Activated CD8-positive, alpha-beta memory T cell treated with anti-CD3 and anti-CD28 coated beads for 48 hours (primary cell): ENCODE measurements at places on chromosomes 2 and 18.

DNA sequence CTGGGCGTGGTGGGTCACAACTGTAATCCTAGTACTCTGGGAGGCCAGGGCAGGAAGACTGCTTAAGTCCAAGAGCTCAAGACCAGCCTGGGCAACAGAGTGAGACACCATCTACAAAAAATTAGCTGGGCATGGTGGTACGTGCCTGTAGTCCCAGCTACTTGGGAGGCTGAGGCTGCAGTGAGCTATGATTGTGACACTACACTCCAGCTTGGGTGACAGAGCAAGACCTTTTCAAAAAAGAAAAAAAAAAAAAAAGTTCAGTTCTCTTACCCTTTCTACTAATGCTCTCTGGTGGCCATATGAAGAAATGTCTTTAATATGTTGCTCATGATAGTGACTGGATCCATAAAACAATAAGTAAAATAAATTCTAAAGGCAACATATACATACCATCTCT, 14.9 kb downstream of the TYW5 start:
- no peak for DNase-seq

GRCh38 chr2:215379948-215380347, 55.9 kb downstream of the FN1 start:
- no peak for DNase-seq

DNA sequence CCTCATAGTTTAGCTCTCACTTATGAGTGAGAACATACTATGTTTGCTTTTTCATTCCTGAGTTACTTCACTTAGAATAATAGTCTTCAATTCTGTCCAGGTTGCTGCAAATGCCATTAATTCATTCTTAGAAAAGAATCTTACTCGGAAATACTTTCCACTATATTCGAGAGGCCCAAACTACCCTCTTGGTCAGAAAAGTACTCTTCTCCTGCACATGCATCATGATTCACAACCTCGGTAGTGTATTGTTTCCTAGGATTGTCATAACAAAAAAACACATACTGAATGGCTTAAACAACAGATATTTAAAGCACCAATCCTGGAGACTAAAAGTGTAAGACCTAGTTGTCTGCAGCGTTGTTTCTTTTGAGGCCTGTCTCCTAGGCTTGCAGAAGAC, 364.0 kb upstream of the SLC14A2 start:
- DNase-seq: no peak

DNA sequence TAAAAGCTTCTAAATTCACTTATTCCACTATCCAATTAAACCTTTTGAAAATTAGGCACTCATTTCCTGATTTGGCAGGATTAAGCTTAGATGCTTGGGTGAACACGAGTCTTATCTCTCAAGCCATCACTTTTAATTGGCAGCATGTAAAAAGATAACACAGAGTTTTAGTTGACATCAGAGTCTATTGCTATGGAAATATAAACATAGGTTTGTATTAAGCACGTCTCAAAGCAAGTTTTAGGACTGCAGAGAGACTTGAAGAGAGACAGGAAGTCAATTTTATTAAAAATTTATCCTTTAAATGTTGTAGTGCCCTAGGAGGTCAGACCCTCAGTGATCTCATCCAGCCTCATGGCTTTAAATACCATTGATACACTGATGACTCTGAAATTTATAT, 5.6 kb downstream of the RBKS start:
- DNase-seq: no peak

GRCh38 chr2:171592036-171592555, 69.8 kb downstream of the CYBRD1 start:
- no peak for DNase-seq

DNA sequence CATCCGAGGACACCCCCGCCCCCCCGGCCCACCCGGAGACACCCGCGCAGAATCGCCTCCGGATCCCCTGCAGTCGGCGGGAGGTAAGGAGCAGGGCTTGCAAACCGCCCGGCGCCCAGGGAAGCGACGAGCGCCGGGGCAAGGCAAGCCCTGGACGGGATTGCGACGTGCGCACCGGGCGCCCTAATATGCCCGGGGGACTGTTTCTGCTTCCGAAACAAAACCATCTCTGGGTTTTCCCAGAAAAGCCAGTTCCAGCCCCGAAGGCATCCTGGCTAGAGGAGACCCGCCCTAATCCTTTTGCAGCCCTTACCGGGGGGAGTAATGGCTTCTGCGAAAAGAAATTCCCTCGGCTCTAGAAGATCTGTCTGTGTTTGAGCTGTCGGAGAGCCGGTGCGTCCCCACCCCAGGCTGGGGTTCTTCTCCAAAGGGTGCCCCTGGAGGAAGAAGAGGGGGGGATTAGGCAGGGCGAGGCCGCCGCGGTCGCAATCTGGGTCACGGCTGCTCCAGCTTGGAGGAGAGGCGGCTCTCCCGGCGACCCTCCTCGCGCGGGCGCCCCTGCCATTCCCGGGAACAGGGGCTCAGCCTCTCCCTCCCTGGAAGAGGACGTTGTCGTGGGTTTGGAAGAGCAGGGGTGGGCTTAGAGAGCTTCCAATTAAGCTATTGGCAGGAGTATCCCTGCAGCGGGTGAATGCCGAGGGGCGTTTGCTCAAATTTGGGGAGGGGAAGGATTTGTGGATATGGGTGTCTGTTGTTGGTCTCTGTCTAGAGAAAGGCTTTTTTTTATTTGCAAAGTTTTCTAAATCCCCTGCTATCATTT, 521 bp downstream of the MYCN start:
- no peak for DNase-seq

GRCh38 chr2:200756618-200757321, 54.9 kb upstream of the BZW1 start:
- no peak for DNase-seq

- DNase-seq: peak; percentile 29
These were observed at the start of gene FBXO36 for GRCh38 chr2:229922449-229923386. Gene FBXO36, plus strand, starts transcription at chr2:229922503. Its CDS starts 11 bp downstream, at chr2:229922514.

- DNase-seq: no peak
These were observed 133.1 kb downstream of the NCKAP5 start for GRCh38 chr2:133434959-133435668.

GRCh38 chr2:191922736-191923651, 76.1 kb upstream of the CAVIN2 start:
- no peak for DNase-seq

- DNase-seq: no peak
These were observed 214.7 kb downstream of the RAD51AP2 start for GRCh38 chr2:17303521-17303920.

GRCh38 chr2:221552291-221552690, 19.8 kb downstream of the EPHA4 start:
- no peak for DNase-seq

DNA sequence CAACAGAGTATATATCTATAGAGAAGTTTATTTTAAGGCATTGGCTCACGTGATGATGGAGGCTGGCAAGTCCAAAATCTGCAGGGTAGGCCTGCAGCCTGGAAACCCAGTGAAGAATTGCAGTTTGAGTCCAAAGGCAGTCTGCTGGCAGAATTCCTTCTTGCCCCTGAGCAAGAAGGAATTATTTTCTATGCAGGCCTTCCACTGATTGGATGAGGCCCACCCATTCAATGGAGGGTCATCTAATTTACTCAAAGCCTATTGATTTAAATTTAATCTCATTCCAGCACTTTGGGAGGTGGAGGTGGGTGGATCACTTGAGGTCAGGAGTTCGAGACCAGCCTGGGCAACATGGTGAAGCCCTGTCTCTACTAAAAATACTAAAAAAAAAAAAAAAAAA, 30.4 kb upstream of the C18orf32 start:
- DNase-seq: no peak

- no peak for DNase-seq
These were observed 56.9 kb downstream of the COL4A4 start for GRCh38 chr2:227106845-227107759.

DNA sequence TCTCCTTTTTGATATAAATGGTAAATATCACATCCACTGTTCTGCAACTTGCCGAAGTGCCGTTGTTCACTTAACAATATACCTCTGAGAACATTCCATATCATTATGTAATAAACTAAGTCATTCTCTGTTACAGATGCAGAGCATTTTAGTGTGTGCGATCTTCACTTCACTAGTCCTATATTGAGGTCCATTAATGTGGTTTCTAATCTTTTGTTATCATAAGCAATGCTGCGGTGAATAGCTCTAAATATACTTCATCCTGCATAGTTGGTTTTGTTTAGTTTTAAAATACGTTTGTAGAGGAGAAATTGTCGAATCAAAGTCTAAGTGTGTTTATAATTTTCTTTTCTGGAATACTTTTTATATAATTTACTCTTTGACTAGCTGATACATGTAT, 280.3 kb upstream of the TRIB2 start:
- no peak for DNase-seq

GRCh38 chr18:77314511-77314910, 64.9 kb downstream of the GALR1 start:
- DNase-seq: no peak

DNA sequence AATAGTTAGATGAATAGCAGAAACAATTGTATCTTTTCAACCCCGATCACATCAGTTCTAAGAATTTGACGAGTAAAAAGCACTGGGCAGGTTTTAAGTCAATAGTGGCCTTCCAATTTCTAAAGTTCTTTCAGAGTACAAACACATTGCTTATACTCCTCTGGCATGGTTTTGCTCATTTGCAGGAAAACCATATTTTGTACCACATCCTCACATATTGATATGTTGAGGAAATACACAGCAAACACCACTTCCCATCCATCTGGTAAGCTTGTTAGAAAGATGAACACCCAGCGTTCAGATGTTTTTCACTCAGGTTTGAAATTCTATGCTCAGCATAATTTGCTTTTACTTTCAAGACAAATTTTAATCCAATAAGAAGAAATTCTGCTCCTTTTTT, 344.6 kb upstream of the ACVR2A start:
- no peak for DNase-seq

DNA sequence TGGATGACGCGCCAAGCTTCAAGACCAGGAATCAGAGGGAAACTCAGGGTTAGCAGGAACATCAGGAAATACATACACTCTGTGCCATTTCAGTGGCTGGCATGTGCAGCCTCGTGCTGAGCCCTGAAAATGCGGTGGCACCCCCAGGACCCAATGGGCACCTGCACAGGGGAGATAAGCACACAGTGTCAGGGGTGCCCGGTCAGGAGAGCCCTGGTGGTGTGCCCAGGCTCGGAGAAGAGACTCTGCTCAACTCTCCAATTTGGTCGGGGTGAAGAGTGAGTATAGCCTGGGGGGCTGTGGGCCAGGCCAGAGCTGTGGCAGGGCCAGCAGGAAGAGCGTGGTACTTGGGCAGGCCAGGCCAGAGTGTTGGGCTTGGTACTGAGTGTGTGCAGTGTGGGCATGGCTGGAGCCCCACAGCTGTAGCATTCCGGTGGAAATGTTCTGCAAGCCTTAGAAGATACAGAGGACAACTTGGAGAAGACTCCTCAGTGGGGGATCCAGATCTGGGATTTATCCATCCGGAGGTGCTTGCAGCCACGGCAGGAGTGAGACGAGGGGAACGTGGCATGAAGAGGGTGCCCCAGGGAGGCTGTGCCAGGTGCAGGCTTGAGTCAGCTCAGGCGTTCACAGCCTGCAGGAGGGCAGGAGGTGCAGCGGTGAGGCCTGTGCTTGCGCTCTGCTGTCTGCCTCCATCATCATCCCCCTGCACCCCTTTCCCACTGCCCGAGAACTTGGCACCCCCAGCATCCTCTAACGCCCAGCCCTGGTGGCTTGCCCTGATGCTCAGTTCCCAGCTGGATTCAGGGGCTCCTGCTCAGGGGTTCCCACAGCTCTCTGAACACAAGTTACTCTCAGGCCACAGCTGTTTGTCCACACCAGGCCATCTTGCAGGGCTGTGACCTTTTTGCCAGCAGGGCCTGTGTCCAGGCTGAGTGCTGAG, 451.7 kb upstream of the HS6ST1 start:
- no peak for DNase-seq

DNA sequence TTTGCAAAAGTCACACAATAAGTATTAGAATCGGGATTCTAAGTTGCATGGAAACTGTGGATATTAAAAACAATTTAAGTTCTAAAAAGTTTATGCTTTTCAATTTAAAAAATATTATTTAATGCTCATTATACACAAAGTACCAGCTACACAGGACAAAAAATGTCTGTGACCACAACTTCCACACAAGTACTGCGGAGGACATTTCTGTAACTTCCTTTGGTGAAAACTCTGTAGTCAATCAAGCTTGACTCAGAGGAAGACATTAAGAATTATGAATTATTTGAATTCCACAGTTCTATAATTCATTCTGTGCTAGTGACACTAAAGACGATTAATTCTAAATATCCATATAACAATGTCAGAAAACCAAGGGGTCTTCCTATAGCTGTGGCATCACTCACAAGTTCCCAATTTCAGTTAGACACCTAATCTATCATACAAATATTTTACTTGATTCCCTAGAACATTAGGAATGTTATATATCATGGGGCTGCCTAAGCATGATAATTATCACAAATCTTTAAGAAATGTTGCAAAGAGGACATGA, 120.5 kb downstream of the AFF3 start:
- no peak for DNase-seq

- DNase-seq: no peak
These were observed 10.8 kb upstream of the LYPD6B start for GRCh38 chr2:149027590-149028250.

DNA sequence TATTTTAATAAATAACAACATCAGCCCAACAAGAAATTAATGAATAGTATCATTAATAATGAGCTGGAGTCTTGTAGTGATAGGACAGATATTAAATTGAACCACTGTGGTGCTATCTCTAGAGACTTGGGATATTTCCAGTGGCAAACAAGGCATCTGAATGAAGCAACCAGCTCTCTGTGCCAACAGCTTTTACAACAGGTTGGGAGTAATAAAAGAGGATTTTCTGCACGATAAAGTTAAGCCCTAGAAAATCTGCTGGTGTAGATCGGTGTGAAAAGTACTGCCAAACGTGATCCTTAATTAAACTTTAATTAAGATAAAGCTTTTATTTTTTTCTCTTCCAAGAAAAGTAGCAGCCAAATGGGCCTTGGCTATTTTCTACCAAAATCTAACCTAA, 385.5 kb downstream of the NR4A2 start:
- no peak for DNase-seq

DNA sequence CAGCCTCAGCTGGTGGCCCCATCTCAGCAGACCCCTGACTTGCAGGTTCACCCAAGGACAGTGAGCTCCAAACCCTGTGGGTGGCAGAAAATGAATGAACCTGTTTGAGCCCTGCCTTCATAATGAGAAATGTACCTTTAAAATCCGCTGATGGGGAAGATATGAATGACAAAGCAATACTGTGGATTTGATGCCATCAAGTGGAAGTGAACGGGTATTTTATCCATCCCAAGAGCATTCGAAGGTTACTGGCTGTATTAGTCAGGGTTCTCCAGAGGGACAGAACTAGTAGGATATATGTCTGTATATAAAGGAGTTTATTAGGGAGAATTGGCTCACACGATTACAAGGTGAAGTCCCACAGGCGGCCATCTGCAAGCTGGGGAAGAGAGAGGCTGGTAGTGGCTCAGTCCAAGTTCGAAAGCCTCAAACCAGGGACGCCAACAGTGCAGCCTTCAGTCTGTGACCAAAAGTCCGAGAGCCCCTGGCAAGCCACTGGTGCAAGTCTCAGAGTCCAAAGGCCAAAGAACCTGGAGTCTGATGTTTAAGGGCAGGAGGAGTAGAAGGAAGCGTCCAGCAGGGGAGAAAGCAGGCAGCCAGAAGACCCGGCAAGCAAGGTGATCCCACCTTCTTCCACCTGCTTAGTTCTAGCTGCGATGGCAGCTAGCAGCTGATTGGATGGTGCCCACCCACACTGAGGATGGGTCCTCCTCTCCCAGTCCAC, 32.1 kb downstream of the TOGARAM2 start:
- DNase-seq: no peak

- no peak for DNase-seq
These were observed 6.5 kb upstream of the RAX start for GRCh38 chr18:59279722-59280121.
